Pancreas (tissue), 10 donors: ENCODE measurements at places on chromosomes 3 and 15.

DNA sequence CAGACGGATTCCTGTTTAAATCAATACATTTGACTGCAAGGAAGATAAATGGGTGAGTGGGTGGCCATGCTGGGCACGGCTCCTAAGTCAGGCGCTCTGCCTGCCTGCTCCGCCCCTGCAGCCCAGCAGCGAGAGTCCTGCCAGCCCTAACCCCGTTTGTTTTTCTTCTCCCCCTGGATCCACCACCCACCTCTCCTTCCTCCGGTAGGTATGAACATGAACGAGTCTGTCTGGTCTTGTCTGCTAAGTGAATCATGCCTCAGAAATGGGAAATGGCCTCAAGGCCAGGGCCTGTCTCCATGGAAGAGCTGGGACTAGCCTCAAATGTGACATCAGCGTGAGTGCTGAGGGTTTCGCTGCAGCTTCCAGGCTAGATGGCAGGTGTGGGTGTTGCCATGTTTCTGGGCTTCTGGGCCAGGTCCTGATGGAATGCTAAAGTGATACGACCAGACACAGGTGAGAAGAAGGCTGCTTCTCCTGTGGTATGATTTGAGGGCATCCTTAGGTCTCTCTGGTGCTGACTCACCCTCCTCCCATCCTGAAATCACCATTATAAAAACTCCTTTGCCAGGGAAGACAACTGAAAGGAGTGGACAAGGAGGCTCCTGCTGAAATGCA, 5.6 kb upstream of the FEM1B start:
- peak overlapping the region; percentile 72 for H3K27ac ChIP-seq
- peak; percentile 31 for DNase-seq
- no peak overlapping the region for H3K4me3 ChIP-seq

- no peak overlapping the region for H3K4me3 ChIP-seq
- peaks cover 7% of the 10 kb centered on the region for H3K4me1 ChIP-seq
- H3K27ac ChIP-seq: no peak overlapping the region
- no peaks in the 10 kb centered on the region for H3K27me3 ChIP-seq
Measured at GRCh38 chr15:58419803-58420524, 11.8 kb upstream of the LIPC start.

DNA sequence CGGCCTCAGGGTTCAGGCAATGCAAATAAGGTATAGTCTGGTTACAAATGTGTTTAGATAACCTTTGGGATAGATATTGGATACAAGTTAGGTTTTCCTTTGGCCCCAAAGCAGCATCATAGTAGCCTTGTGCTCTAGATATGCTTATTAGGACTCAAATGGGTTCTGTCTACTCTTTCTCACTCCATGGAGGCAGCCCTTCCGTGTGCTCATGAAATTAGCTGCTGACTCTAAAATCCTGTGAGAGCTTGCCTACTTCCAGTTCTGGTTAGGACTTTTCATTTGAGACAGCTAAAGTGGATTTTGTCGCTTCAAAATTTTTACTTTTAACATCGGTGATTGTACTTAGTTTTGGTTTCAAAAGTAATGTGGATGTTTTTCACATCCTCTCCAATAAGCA, 1.6 kb downstream of the CDV3 start:
- peaks cover 44% of the 10 kb centered on the region for H3K4me1 ChIP-seq
- peak overlapping the region; percentile 95 for H3K27ac ChIP-seq
- H3K4me3 ChIP-seq: peak overlapping the region; percentile 0
- DNase-seq: no peak
- no peaks in the 10 kb centered on the region for H3K27me3 ChIP-seq

- DNase-seq: no peak
- H3K4me1 ChIP-seq: no peaks in the 10 kb centered on the region
- no peak overlapping the region for H3K4me3 ChIP-seq
Measured at GRCh38 chr3:123716411-123716810, 131.6 kb upstream of the HACD2 start.

GRCh38 chr3:85270488-85270887, 311.7 kb downstream of the CADM2 start:
- H3K27ac ChIP-seq: no peak overlapping the region
- H3K27me3 ChIP-seq: no peaks in the 10 kb centered on the region
- H3K4me3 ChIP-seq: no peak overlapping the region

DNA sequence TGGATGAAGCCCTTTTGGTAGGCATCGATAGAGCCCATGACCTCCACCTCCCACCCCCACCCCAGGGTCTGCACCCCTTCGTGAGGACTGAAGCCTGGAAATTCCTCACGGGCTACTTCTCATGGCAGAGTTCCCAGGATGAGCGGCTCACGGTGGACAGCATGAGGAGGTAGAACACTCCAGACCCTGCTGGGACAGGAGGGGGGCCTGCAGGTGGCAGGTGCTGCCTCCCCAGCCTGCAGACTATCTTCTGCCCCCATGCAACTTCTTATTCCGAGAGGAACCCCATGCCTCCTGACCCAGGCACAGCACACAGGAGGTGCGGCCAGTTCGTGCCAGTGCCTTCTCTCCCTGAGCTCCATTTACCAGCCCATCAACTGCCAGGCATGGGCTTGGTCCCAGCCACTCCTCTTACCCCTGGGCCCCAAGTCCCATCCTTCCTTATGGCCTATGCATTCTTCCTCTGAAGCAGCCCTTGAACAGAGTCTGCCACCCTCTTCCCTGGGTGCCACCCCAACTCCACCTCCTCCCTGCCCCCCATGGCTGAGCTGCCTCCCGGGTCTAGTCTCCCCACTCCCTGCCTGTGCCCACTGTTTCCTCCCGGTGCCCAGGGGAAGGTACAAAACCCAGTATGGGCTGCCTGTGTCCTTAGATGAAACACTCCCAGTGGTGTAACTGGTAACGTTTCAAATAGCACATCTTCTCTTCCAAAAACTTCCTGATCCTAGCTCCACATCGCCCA, 8.4 kb downstream of the TBC1D21 start:
- no peaks in the 10 kb centered on the region for H3K27me3 ChIP-seq
- no peak for DNase-seq
- H3K4me1 ChIP-seq: no peaks in the 10 kb centered on the region
- H3K4me3 ChIP-seq: no peak overlapping the region

DNA sequence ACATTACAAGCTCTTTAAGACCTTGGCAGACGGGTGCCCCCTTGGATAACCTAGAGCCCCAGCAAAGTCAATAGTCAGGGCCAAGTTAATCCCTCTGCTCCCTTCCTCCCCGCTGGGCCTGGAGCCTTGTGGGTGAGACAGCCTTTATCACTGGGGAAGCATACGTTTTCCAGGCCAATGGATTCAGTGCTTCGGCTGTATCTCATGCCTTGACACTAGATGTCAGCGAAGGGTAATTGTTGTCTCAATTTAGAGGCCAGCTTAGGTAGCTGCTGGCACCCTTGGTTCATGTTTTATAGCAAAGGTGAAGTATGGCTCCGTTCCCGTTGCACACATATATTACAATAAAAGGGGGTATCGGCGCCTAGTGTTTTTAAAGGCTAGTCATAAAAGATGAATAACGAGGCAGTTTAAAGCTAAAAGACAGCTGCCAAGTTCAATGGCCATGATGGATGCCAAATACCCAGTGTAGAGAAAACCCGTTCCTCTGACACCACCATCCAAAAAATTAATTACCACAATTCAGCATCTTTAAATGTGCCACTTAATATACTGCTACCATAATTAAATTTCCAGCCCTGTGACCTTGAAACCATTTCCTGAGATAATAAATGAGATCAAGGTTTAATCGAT, 52.3 kb upstream of the BNIP2 start:
- no peaks in the 10 kb centered on the region for H3K27me3 ChIP-seq
- H3K36me3 ChIP-seq: no peaks in the 10 kb centered on the region
- DNase-seq: no peak

GRCh38 chr15:62503451-62503850, 338.4 kb upstream of the C2CD4B start:
- no peak overlapping the region for H3K27ac ChIP-seq
- H3K4me3 ChIP-seq: no peak overlapping the region
- H3K36me3 ChIP-seq: no peaks in the 10 kb centered on the region
- no peaks in the 10 kb centered on the region for H3K27me3 ChIP-seq
- DNase-seq: no peak

GRCh38 chr3:58638591-58638990, 28.0 kb downstream of the FAM3D start:
- H3K27ac ChIP-seq: no peak overlapping the region
- H3K36me3 ChIP-seq: no peaks in the 10 kb centered on the region
- no peaks in the 10 kb centered on the region for H3K4me1 ChIP-seq
- H3K27me3 ChIP-seq: no peaks in the 10 kb centered on the region

- no peak for DNase-seq
- no peak overlapping the region for H3K27ac ChIP-seq
Measured at GRCh38 chr15:56996746-56997470, 78.5 kb downstream of the TCF12 start.

GRCh38 chr3:153952091-153952490, 169.1 kb upstream of the ARHGEF26 start:
- no peaks in the 10 kb centered on the region for H3K36me3 ChIP-seq
- no peaks in the 10 kb centered on the region for H3K27me3 ChIP-seq
- H3K4me1 ChIP-seq: no peaks in the 10 kb centered on the region
- no peak for DNase-seq
- no peak overlapping the region for H3K27ac ChIP-seq

GRCh38 chr3:28840976-28841376, 439.9 kb upstream of the RBMS3 start:
- H3K4me3 ChIP-seq: no peak overlapping the region
- no peaks in the 10 kb centered on the region for H3K36me3 ChIP-seq
- no peaks in the 10 kb centered on the region for H3K27me3 ChIP-seq

DNA sequence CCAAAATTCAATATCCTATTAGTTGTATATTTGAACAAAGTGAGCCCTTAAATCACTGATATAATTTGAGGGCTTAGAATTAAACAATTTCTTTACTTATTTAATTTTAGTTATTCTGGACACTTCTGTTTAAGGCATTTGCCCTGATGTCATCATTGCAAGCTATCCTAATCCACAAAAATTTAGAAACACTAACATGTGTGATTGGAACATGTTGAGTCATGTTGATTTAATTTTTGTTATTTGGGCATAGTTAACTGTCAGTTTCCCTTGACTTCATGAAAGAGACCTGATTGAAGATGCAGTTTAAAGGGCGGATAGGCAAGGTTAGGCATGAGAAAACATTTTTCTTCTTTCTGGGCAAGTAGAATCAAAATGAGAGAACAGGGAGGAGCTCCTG, 682.6 kb downstream of the ROBO1 start:
- no peaks in the 10 kb centered on the region for H3K4me1 ChIP-seq
- H3K27me3 ChIP-seq: no peaks in the 10 kb centered on the region
- DNase-seq: no peak

- H3K27me3 ChIP-seq: no peaks in the 10 kb centered on the region
- H3K36me3 ChIP-seq: no peaks in the 10 kb centered on the region
- H3K4me1 ChIP-seq: peaks cover 7% of the 10 kb centered on the region
- no peak overlapping the region for H3K4me3 ChIP-seq
Measured at GRCh38 chr3:191721990-191722389, 261.0 kb downstream of the PYDC2 start.

DNA sequence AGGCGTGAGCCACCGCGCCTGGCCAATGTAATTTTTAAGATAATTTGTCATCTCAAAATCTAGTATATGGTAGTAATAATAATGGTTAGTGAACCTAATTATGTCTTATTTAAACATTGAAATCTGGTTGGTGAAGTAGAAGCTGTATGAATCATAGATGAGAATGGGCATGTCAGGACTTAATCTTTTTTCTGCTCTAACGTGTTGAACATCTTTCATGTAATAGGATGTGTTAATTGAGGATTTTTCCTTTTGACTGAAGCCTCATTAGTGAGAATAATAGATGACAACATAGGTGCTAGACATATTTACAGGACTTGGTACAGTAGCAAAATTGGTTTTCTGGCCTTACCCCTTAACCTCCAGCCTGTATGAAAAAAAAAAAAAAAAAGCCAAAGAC, 835.6 kb downstream of the IGSF11 start:
- DNase-seq: no peak
- no peak overlapping the region for H3K27ac ChIP-seq
- H3K4me1 ChIP-seq: no peaks in the 10 kb centered on the region
- no peak overlapping the region for H3K4me3 ChIP-seq

- H3K27ac ChIP-seq: no peak overlapping the region
- DNase-seq: no peak
- no peaks in the 10 kb centered on the region for H3K4me1 ChIP-seq
- H3K36me3 ChIP-seq: no peaks in the 10 kb centered on the region
Measured at GRCh38 chr3:127286571-127287140, 1.2 kb downstream of the PRR20G start.

DNA sequence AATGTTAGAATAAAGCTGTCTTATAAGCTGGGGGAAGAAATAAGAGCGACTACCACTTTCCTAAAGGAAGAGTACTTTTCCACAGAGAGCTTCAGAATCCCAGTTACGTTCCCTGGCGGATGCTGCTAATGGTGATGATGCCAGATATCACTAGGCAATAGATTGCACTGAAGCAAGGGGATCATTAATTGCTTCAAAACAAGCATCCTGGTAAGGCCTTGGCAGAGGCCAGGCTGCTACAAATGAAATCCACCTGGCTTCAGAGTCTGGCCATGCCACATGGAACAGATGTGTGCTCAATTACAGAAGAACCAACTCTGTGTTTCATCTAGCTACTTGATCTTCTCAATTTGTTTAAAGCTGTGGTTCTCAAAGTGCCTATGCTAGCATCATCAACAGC, 129.2 kb upstream of the IL12A start:
- H3K36me3 ChIP-seq: no peaks in the 10 kb centered on the region
- no peak overlapping the region for H3K4me3 ChIP-seq
- no peaks in the 10 kb centered on the region for H3K27me3 ChIP-seq
- DNase-seq: no peak
- H3K4me1 ChIP-seq: no peaks in the 10 kb centered on the region
- H3K27ac ChIP-seq: no peak overlapping the region

DNA sequence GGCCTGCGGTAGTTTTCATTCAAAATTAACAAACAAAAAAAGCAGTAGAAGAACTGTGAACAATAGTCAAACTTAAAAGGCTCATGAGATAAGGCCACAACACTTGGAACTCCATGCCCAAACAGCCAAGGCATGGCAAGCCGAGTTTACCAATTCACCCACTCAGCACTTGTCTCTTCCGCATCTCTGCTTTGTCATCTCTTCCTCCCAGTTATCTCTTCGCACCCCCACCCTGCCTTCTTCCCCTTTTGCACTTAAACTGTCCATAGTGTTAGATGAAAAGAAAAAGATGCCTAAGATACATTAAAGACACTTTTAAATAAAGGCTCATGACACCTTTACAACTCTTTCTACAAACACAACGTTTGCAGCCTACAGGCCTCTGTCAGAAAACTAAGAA, 11.1 kb downstream of the TLE3 start:
- no peak overlapping the region for H3K4me3 ChIP-seq
- no peak for DNase-seq
- no peaks in the 10 kb centered on the region for H3K36me3 ChIP-seq
- no peak overlapping the region for H3K27ac ChIP-seq
